ENCODE measurements at places on chromosomes 6 and 20.

DNA sequence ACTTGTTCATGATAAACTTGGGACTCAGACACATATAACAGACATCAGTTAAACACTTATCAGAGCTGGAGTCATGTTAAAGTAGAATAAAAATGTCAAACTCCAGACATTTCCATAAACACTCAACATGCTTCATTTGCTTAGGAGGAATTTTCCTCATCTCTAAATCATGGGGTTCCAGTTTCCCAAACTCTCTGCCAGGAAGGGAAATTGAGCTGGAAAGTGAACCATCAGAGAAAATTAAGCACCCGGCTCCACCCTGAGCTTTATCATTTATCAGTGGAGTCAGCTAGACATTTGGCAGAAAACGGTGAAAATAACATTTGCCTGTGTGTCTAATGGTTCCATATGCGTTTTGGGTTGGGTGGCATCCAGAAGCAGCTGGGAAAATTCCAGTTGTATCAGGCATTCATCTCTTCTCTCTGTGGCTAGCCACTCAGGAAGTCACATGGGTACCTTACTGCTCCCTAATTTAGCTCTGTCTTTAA, 25.3 kb upstream of the ZNFX1 start:
- no peak for DNase-seq

DNA sequence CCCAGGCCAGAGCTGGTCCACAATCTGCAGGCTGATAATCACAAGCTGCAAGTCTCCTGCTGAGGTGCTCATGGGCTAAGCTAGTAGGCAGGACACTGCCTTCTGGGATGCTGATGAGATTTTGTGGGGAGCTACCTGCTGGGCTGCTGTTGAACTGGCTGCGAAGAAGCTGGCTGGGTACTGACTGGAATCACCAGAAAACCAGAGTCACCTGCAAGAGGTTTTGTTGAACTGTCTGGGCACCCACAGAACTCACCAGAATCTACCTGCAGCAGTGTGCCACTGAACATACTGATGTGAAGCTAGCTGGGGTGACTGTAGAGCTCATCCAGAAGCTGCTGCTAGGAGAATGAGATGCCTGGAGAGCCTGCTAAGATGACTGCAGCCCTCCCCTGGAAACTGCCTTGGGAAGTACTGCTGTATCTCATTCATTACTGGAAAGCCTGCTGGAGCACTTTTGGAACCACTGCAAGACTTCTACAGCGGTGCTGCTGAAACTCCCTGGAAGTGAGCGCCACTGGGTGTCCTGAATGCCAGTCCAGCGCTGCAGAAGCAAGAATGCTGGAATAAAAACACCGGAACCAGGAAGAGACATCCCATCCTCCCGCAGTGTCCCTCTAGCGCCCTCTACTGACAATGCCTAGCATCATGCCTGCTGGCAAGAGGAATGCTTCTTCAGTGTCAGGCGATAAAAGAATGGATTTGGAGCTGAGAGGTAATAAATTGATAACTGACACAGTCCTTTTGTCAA, 64.9 kb upstream of the ARHGAP18 start:
- peak; percentile 26 for DNase-seq

DNA sequence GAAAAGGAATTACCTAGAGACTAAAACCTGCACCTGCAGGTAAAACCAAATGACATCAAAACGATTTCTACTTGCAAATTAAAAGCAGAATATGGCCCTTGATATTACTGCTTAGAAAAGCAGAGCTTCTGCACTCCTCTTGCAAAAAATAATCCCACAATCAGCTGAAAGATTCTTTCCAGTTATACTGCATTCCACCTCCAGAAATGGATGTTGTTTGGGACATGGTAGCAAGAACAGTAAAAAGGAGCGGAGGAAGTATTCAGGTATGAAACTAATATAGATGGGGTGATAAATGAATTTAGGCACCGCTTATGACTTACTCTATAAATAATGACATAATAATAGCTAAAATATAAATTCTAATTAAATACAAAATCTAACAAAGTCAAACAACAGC, 14.9 kb downstream of the ATXN1 start:
- DNase-seq = no peak

DNA sequence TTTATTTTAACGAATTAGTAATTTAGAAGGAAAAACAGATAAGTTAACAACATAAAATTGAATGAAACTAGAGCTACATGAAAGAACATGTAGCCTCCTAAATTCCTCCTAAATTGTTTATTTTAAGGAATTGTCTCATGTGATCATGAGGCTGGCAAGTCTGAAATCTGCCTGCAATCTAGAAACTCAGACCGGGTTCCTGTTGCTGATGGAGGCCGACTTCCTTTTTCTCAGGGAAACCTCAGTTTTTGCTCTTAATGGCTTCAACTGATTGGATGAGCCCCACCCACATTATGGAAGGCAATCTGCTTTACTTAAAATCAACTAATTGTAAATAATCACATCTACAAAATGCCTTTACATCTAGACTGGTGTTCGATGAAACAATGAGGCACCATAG, 267.6 kb upstream of the PRND start:
- DNase-seq = no peak

- peak; percentile 25 for DNase-seq
Observed at GRCh38 chr6:138590796-138591709, 91.8 kb upstream of the NHSL1 start.

DNA sequence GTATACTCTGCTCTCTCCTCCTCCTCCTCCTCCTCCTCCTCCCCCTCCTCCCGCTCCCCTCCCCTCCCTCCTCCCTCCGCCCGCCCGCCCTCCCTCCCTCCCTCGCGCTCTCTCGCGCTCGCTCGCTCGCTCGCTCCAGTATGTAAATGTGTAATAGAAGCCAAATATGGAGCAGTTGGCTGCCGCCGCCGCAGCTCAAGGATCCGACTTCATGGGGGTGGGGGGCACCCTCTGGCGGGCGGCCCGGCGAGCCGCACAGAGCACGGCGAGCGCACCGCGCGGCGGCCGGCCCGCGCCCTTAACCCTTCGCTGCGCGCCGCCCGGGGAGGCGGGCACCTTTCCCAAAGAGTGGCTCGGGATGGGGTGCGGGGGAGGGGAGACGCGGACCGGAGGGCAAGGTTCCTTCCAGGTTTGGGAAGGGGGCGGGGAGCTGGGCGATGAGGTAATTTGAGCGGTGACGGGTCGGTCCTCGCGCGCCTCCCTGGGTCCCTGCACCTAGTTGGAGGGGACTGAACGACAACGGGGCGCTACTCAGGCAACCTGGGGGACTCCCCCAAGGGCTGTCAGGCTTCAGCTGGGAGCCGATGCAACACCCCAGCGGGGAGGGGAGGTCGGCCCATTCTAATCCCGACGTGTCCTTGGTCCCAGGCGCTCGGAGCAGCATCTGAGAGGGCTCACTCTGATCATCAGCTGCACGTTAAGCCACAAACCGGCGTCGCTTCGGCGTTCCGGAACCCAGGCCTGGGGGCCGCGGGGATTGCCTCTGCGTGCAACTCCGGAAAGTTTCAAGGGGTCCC, 409 bp upstream of the ATXN1 start:
- DNase-seq = peak; percentile 86

DNA sequence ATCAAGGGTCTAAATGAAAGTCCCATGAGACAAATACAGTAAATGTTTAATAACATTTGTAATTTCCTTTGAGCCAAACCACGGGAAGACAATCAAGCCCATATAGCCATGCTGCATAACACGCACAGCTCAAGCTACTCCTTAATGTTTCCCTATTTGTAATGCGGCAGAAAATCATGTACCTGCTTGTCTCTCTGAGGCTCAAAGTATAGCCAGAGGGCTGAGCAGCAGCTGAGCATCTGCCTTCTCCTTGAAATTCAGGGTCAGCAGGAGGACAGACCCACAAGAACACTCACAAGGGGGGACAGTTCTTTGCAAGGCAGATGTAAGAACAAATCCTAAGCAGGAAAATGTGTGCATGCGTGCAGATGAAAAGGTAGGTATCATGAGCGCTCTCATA, 45.8 kb upstream of the JARID2 start:
- no peak for DNase-seq

DNA sequence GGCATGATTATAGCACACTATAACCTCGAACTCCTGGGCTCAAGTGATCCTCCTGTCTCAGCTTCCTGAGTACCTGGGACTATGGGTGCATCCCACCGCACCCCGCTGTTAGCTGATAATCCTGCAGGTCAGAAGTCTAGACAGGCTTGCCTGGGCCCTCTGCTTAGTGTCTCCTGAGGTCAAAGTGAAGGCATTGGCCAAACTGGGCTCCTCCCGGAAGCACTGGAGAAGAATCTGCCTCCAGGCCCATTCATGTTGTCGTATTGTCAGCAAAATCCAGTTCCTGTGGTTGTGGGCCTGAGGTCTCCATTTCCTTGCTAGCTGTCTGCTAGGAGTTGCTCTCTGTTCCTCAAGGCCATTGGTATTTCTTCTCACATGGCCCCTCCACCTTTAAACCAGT, 6.3 kb upstream of the MROH8 start:
- DNase-seq = no peak

DNA sequence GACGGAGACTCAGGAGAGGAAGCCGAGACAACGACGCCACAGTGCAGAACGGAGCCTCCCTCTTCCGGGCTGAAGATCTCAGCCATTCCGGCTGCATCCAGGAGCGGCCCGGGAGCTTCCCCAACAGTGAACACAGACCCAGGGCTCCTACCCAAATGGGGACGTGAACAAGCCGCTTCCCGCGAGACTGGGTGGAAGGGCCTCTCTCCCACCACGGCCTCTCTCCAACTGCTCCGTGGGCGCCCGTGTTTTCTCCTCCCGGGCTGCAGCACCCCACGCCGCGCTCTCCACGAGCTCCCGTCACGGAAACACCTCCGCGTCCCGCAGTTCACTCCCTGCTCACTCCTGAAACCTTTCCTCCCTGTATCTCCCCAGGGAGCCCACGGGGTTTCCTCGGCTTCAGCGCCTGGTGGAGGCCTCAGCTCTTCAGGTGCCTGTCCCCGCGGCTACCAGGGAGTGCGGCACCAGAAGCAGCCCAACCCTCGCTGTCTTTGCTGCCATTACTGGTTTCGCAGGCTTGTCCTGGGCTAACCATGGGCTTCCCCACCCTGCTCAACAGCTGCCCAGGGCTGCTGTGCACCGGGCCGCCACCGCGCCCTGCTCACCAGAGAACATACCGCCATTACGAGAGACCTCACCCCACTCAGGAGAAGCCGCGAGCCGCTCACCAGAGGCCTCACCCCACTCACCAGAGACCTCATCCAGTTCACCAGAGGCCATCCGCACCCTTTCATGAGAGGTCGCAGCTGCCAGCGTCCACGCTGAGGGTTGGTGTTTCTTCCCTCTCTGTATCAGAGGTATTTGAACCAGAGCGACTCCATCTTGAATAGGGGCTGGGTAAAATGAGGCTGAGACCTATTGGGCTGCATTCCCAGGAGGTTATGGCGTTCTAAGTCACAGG, 922.8 kb downstream of the QKI start:
- no peak for DNase-seq

GRCh38 chr6:12097791-12098190, 85.7 kb downstream of the HIVEP1 start:
- DNase-seq = no peak

GRCh38 chr6:126020305-126021050, 34.1 kb downstream of the TRMT11 start:
- no peak for DNase-seq

DNA sequence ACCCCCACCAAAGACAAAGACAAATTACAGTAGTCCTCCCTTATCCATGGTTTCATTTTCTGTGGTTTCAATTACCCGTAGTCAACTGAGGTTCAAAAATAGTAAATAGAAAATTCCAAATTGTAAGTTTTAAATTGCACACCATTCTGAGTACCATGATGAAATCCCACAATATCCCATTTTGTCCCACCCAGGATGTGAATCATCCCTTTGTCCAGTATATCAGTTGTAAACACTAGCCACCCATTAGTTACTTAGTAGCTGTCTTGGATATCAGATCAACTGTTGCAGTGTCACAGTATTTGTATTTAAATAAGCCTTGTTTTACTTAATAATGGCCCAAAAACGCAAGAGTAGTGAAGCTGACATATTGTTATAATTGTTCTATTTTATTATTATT, 364.0 kb upstream of the ARID1B start:
- DNase-seq = no peak

GRCh38 chr6:76275746-76276145, 203.3 kb upstream of the IMPG1 start:
- no peak for DNase-seq

DNA sequence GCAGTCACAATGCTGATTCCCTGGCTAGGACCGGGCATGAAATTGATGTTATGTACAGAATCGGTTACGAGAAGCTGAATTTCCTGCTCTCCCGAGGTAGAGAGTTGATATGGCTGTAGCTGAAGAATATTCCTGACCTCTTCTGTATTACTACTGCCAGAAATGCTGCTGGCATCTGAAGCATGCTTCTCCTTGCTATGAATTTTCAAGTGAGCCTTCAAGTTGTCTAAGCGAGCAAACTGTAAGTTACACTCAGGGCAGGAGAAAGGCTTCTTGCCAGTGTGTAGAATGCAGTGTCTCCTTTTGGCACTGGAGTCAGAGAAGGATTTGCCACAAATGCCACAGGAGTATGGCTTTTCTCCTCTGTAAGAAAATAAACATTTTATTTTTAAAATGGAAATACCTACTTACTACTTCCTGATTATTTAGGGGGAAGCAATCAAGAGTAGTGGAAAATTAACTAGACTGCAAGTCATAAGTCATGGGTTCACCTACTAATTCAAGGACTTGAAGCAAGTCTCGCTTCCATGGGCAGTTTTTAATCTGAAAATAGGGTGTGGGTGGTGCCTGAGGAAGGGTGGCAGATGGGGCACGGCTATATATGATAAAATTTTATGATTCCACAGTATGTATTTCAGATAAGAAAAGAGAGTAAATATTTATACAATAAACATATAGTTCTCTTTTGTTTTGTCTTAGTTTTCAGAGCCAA, 10.8 kb upstream of the MICAL1 start:
- no peak for DNase-seq

DNA sequence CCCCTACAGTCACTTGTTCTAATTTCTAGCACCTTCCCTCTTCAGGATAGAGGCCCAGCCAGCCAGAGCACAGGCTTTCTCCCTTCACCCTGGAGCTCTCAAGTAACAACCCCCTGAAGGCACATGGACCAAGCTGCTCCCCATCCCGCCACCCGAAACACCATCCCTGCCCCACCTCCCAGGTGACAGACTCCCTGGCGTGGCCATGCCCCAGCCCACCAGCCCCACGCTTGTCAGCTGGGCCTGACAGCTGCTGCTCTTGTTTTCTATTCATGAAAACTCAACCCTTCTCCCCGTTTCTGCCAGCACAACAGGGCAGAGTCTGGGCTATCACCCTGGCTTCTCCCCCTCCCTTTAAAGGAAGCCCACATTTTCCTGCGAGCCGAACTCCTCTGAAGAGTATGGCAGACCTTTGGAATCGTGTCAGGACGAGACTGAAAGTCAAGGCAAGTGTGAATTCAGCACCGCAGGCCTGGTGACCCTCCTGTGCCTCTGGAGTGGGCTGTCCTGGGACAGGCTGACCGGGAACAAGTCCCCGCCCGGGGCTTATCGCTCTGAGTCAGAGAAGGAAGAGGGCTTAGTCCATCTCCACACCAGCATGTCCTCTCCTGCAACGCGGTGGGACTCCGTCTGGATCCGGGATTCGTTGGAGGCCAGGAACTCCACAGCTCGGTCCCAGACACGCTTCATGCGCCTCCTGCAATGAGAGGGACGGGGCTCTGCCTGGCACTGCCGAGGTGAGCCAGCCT, 16.7 kb downstream of the LEMD2 start:
- DNase-seq = no peak

All from effector CD4-positive, alpha-beta T cell (primary cell).